GM23248 (cell line): ENCODE measurements at places on chromosomes 16 and 17. TPM values are rescaled to one million over a fixed set of nuclear protein-coding genes. Genes with fewer than 3 reads are reported as not detected.

Gene TEKT1
- not detected in 2 replicates for total RNA-seq

Gene LITAF
- total RNA-seq = 83.2 and 92.1 TPM in 2 replicates

Gene HOXB9
- total RNA-seq = not detected in 2 replicates

Gene TOM1L1
- total RNA-seq = 3.8 and 13.1 TPM in 2 replicates

Gene HBA1
- not detected in 2 replicates for total RNA-seq

Gene CSH2
- not detected in 2 replicates for total RNA-seq

Gene SLC16A11
- not detected in 2 replicates for total RNA-seq

GRCh38 chr17:78347453-78347852, 12.4 kb downstream of the SOCS3 start:
- DNase-seq = no peak

GRCh38 chr16:22400900-22401299, 26.5 kb upstream of the CDR2 start:
- no peak for DNase-seq

DNA sequence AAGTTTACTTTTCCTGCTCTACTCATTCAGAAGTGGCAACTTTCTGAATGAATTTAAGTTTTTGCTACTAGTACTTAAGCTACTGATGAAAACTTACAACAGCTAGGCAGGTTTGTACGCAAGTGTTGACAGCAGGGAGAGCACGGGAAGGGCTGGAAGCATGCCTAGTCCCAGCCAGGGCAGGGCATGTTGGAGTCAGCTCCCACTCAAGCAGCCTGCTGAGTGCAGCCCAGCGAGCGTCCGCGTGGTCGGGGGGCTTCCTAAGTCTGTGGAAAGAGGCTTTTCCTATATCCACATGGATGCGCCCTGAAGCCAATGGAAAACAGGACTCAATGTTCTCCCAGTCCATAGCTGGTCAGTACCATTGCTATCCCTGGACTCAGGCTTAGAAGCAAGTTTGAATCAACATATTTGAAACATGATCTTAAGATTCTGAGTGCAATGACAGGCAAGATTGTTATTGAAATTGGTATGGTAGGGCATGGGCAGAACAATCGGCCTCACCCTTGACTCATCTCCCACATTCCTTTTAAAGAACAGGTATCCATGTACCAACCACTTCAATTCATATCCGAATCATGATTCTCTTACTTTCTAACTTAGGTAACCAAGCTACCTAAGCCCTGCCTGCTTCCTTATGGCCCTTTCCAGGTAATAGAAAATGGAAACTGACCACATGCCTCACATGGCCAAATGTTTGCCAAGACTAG, 22.5 kb downstream of the CYB5D2 start:
- DNase-seq = no peak

DNA sequence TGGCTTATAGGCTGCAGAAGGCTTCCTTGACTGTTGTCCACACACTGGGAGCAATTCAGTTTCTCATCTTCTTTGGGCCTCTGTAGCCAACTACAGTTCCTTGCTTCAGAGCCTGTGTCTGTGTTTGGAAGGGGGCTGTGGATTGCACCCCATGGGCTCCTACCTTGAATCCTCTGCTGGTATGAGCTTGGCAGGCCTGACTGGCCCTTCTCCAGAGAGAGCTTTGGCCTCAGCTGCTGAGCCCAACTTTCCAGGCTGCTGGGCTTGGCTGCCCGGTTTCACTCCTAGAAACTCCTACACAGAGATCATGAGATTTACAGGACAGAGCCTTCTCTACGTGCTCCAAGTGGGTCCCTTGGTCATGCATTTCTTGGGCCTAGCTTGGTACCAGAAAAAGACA, 354.4 kb downstream of the SNX29 start:
- DNase-seq = peak; percentile 29

DNA sequence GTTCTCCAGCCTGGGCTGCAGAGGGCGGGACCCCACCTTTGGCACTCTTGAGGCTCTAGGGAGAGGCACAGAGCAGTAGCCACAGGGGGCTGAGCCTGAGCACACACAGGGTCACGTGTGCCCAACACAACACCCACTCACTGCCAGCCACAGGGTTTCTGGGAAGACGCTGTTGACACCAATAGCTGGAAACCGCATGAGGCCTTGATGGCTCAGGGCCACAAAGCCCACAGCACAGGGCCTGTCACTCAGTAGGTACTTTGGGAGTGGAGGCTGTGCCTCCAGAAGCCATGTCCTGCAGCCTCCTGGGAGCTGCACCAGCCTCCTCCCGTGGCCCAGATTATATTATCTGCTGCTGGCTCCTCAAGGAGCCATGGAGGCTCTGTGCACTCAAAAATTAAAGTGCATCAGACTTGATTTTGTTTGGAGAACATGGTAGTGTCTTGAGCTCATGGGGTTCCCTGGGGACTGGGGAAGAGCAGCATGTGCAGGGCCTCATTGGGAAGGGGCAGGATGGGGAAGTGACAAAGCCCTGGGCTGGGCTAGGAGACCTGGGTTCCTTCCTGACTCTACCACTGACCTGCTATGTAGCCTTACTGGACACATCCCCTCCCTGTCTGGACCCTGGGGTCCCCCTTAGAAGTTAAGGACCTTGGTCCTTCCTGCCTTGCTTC, 12.5 kb upstream of the SREBF1 start:
- peak; percentile 81 for DNase-seq

DNA sequence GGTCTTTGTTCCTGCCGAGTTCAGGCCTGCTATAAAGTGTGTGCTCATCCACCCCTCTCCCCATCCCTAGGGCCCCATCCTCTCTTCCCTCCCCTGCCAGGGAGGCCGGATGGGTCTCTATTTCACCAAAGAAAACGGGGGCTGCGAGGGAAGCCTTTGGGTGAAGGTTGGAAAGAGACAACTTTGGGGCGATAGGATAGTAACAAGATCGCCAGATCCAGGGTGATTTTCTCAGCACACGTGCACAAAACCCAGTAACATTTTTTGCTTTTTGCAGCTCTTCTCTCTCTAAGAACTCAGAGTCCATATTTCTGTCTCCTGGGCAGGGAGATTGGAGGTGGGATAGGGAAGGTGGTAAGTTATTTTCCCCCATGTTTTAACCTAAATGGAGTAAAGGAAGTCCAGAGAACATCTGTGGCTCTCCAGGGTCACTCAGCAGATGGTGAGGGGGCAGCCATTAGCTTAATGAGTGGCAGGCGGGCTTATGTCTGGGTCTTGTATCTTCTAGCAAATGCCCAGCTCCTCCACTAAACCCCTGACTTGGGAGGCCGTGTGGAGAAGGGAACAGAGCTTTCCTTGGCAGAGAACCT, 6.9 kb downstream of the CCR7 start:
- no peak for DNase-seq

GRCh38 chr16:49921791-49922456, 66.0 kb upstream of the ZNF423 start:
- DNase-seq = peak; percentile 54

- DNase-seq = peak; percentile 39
Measured at GRCh38 chr16:83117810-83118209, 491.0 kb downstream of the CDH13 start.

DNA sequence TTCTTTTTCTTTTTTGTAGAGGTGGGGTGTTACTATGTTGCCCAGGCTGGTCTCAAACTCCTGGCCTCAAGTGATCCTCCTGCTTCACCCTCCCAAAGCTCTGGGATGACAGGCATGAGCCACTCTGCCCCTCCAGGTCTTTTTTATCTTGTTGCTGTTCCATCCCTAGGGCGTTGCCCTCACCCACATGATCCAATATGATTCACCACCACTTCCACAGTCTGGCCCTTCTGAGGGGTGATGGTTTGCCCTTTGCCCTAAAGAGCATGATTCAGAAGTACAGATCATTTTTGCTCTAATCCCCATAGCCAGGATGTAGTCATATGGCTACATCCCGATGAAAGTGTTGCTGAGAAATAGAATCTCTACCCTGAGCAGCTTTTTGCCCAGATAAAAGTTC, 18.8 kb downstream of the STX4 start:
- peak; percentile 97 for DNase-seq

DNA sequence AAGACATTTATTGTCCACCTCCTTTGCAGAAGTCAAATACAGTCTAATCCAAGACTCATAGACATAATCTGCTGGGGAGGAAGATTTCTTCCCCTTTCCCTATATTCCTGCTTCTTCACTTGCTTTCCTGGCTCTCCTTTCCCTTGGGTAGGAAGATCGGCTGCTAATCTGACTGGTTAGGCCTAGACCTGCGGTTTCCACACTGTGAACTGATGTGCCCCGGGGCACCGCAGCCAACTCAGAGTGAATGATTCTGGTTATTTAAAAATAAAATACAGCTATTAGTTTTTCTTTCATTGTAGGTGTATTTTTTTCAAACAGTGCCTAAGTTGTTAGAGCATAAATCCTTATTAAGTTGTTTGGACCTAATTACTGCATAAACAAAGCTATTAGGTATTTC, 78.9 kb downstream of the DNAH3 start:
- no peak for DNase-seq

GRCh38 chr17:43840814-43841213, 6.2 kb upstream of the CD300LG start:
- no peak for DNase-seq

GRCh38 chr17:65023791-65024190, 32.7 kb downstream of the GNA13 start:
- peak; percentile 16 for DNase-seq

- DNase-seq = peak; percentile 34
Measured at GRCh38 chr17:42072323-42073187, 22.2 kb upstream of the C17orf113 start.

GRCh38 chr17:79623786-79624717, 13.2 kb upstream of the RBFOX3 start:
- no peak for DNase-seq
